ENCODE measurements at places on chromosomes 1 and 21.

GRCh38 chr1:12600880-12601633, 17.0 kb downstream of the DHRS3 start:
- DNase-seq: no peak

DNA sequence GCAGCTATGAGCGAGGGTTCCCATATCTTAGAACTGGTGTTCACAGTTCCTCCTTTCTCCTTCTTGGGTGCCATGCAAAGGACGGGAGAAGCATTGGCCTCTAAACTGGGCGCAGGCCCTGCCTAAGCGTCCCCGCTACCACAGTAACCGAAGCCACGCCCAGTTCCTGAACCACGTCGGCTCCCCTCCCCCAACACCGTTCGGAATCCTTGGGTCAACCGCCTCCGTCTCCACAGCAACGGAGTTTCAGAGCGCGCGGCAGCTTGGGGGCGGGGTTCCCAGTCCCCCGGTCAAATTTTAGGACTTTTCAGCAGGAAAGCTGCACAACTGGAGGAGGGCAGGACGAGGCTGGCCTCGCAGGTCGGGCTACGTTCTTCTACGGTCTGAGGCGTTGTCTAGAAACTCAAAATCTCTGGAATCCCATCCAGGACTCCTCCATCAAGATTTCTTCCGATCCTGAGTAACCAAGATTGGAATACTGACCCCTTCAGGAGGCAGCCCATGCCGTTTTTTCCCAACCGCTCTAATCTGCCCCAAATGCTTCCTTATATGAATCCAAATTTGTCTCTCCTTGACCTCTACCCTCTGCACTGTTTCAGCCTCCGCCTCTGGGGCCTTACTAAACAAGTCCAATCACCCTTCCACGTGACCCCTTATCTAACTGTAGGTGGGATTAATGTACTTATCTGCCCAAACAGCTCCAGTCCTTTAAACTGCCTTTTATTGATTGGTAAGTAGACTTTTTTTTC, at the start of gene SPAG17:
Gene SPAG17, minus strand, starts transcription at position 145 of the 749 bp plus-strand sequence. Its CDS starts 71 bp downstream, at position 74.
- DNase-seq: peak; percentile 21

- DNase-seq: no peak
Observed at GRCh38 chr1:190864013-190864641, 386.5 kb upstream of the BRINP3 start.

- DNase-seq: no peak
Observed at GRCh38 chr1:54017979-54018378, at the start of gene LDLRAD1. Gene LDLRAD1 (minus strand): TSS chr1:54018186. CDS start chr1:54018112, 74 bp downstream.

DNA sequence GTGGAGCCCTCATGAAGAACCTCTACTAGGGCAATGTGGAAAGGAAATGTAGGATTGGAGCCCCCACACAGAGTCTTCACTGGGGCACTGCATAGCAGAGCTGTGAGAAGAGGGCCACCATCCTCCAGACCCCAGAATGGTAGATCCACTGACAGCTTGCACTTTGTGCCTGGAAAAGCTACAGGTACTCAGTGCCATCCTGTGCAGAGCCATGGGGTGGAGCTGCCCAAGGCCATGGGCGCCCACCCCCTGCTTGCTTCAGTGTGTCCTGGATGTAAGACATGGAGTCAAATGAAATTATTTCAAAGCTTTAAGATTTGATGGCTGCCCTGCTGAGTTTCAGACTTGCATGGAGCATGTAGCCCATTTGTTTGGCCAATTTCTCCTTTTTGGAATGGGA, 17.2 kb upstream of the TSHB start:
- DNase-seq: no peak

DNA sequence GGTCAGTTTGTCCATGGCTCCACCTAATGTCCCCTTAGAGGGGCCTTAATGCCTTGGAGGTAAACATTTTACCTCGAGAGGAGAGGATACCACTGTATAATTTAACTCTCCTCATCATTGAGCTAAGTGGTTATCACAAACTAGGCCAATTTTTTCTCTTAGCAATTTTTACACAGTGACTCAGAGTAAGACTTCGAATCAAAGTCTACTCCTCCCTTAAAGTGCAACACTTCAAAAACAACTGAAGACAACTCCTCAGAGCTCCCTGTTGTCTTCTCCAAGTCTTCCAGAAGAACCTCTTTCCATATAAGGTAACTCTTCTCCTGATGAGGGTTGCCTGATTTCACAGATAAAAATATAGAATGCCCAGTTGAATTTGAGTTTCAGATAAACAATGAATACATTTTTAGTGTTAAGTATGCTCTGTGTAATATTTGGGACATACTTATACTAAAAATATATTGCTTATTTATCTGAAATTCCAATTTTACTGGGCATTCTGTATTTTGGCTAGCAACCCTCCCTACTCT, 4.9 kb upstream of the PTGFRN start:
- DNase-seq: no peak

GRCh38 chr1:192363177-192363576, 46.4 kb downstream of the RGS21 start:
- no peak for DNase-seq

DNA sequence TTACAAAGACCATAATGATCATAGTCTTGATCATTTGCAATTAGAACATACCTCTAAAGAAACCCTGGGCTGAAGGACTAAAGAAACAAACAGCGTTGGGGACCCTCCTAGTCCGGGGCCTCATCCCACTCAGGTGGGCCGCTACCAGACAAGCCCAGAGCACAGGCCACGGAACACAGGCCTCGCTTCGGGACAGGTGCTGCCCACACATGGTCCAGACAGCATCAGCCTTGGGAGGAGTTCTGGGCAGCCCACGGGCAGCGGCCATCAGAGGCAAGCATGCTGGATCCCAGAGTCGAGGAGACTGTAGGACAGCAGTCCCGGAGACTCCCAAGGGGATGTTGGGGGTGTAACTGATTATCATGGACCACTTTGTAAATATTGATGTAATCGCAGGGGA, 4.9 kb downstream of the C2CD2 start:
- no peak for DNase-seq

DNA sequence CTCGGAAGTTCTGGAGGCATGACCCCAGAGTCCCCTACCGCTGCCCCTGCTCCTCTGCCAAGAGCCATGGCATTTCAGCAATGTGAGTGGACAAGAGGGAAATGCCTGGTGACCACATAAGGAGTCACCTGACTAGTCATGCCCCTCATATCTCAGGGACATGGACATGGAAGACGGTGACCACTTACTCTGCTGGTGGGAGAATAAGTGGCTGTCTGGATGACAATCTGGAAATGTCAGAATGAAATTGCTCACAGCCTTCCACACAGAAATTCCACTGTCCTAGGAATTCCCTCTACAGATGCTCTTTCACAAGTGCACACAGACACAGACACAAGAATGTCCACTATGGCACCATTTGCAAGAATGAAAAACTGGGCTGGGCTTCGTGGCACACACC, 24.3 kb upstream of the PLEKHG5 start:
- DNase-seq: no peak

GRCh38 chr1:171256940-171257606, 8.8 kb downstream of the FMO1 start:
- DNase-seq: no peak

DNA sequence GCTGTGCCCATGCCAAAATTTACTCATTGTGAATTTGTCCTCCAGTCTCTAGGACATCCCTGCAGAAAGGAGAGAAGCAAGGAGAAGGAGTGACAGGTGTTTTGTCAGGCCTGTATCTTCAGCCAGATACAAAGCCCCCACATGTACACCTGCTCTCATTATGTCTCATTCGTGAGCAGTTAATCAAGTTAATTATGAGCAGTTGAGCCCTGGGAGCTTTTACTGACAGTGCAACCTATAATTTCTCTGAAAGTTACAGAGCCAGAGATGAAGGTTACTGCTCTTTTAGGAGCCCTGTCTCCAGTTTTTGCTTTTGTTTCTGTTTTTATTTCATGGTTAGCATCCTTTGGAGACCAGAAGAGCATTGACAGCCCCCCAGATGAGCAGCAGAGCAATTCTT, 5.0 kb upstream of the ILDR2 start:
- DNase-seq: no peak

- DNase-seq: peak; percentile 63
Observed at GRCh38 chr21:43884012-43884860, 19.2 kb downstream of the AGPAT3 start.

DNA sequence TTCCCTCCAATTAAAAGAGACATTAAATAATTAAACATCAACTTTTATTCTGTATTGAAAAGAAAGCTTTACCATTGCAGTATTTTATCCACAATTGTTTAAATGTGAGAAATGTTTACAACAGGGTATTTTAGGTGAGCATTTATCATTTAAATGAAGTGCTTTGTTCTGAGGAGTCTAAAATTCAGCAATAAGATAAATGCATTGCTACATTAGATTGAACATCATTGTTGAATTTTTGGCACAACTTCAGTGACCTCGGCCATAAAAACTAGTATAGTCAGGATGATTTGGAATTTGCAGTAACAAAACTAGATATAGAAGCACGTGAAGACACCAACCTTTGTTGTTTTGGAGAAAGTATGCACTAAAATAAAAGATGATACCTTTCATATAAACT, 692.9 kb downstream of the USP25 start:
- no peak for DNase-seq

GRCh38 chr1:109513110-109513710, 3.7 kb upstream of the AMIGO1 start:
- DNase-seq: no peak

- DNase-seq: peak; percentile 85
Observed at GRCh38 chr1:213244664-213245091, 193.6 kb downstream of the RPS6KC1 start.

GRCh38 chr1:166113630-166114029, 53.2 kb downstream of the FAM78B start:
- DNase-seq: no peak

DNA sequence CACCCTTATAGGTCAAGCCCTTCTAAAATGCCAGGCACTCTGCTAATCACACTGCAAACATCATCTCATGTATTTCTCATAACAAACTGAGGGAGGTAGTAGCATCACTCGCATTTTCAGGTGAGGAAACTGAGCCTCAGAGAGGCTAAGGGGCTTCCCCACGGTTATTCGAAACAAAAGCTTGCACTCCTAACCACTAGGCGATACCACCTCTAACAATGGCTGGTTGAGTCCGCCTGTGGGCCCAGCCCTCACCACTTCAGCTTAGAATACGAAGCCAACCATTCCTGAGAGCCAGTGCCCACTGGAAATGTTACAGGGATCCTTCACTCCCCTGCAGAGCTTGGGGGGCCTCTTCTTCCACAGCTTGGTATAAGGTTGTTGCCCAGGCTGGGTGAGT, 65.3 kb upstream of the TENT5C start:
- no peak for DNase-seq

DNA sequence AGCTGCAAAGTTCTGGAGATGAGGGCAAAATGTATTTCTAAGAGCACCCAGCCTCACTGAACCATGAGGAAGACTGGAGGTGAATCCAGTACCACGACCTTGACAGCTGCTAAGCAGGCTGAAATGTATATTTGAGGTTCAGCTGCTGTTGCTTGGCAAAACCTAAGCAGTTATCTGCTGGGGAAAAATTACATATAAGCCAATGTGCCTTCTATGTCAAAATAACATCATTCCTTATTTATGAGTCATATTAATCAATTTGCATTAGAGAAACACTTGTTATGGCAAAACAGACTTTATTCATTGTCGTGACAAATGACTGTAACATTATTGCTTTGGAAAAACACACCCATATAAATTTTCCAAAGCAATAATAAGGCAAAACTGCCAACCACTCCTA, 560.5 kb upstream of the NR5A2 start:
- DNase-seq: no peak

DNA sequence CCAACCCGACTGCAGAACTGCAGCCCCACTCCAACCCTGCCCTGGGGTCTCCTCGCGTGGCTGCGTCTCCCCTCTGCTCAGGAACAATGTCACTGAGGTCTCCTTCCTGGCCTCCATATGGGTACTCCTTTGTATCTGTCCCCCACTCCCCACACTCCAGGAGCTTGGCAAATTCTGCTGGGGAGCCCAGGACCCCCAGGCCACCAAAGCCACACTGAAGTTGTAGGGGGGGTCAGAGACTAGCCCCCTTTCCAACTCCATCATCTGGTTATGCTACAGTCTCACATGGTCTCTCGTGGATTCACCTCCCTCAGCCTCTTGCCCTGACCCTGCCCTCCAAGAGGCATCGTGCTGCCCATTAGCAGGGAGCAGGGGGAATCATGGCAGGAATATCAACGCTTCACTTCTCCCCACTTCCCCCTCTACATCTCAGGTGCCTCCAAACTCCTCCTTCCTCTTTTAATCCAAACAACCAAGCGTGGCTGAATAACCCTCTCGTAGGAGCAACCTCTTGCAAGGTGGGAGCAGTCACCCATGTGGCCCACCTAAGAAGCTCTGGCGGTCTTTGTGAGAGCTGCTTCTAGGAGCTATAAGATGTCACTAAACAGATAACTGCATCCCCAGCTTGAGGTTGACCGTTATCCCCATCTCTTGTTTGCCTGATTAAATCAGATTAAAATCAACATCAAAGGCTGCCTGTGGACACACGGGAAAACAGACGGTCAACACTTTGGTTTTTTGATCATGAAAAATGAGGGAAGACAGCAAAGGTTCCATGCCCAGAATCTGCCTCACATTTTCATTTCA, 86.4 kb downstream of the MIS18A start:
- DNase-seq: no peak

DNA sequence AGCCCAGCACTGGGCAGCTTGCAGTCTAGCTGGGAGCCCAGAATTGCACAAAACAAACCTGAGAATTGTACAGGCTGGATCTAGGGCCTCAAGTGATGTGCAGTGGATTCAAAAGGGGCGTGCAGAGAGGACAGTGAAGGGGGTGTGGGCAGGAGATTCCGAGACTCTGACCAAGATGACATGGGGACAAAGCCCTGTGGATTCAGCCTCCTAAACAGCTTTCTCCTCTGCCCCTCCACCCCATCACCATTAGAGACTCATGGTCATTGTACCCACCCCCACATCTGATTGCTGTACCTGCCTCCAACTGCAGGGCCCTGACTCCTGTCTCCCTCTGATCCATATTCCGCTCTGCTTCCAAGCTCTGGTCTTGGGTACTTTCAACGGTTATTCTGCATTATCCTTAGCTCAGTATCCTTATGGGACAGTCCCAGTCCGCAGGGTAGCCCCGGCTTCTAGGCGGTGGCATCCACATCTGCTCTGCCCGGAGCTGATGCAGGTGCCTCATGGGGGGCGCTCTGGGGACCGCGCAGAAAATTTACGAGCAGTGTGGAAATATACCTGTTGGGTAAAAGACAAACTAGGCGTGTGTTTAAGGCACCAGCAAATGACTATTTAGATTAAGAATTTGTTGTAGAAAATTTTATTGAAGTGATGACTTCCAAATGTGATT, 1.7 kb upstream of the BMP8A start:
- no peak for DNase-seq

GRCh38 chr21:38598413-38598812, 100.1 kb upstream of the ERG start:
- DNase-seq: no peak

Data from suppressor macrophage (primary cell).